ENCODE measurements at places on chromosomes 3 and 15.

- no peak for DNase-seq
These were observed 35.2 kb upstream of the BFSP2 start for GRCh38 chr3:133364704-133365103.

- no peak for DNase-seq
These were observed 69.5 kb upstream of the SNTN start for GRCh38 chr3:63582943-63583500.

DNA sequence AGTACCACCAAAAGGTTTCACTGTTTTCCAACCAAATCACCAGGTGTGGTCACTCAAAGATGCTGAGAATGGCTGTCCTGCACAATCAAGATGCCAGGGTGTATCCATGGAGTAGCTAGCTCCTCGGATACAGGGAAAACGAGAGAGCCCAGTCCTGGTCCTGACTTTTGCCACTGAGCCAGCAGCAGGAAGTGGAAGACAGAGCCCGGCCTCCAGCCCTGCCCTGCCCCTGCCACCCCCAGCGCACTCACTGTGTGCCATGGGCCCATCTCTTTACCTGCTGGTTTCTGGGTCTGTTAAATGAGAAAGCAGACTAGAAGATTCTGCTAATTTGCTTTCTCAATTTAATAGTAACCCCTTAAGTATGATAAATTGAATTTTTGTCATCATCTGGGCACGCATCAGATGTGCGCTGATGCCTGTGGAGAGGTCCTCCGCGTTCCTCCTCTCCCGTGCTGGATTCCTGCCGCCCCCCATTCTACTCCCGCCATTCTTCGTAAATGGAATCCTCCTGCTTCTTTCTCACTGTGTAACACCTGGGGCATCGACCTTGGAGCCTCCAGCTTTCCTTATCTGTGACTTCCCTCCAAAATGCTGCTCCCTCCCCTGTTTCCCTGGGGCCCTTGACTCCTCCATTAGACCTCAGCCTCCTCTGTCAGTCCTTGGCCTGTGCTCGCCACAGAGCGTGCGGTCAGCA is 18.0 kb downstream of the TNFAIP8L3 start:
- no peak for DNase-seq

- DNase-seq, result no peak
These were observed 36.9 kb upstream of the RYK start for GRCh38 chr3:134287512-134287911.

- DNase-seq, result no peak
These were observed 292.4 kb upstream of the LRRFIP2 start for GRCh38 chr3:37466660-37467359.
